ENCODE measurements at places on chromosomes 6 and 20. TPM values are rescaled to one million over a fixed set of nuclear protein-coding genes. Genes with fewer than 3 reads are reported as not detected.
A peak's percentile ranks its signal among the peaks of the same experiment; 100 is the strongest.

GRCh38 chr6:18213439-18213838, 50.9 kb downstream of the DEK start:
- DNase-seq: no peak

DNA sequence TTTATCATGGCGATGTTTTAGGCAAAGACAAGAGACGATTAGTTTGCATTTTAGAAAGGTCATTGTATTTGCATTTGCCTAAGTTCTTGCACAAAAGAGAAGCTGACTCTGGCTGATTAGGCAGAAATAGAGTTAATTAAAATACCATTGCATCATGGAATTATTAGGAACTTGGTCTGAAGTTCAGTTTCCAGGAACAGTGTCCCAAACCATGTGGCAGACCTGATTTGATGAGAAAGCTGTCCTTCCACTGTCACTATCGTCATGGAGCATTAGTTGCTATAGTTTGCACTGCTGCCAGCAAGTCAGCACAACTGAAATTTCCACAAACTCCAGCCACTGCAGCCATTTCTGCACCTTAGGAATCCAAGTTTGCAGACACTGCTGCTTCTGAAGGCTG, 24.3 kb upstream of the MCUR1 start:
- no peak for DNase-seq

DNA sequence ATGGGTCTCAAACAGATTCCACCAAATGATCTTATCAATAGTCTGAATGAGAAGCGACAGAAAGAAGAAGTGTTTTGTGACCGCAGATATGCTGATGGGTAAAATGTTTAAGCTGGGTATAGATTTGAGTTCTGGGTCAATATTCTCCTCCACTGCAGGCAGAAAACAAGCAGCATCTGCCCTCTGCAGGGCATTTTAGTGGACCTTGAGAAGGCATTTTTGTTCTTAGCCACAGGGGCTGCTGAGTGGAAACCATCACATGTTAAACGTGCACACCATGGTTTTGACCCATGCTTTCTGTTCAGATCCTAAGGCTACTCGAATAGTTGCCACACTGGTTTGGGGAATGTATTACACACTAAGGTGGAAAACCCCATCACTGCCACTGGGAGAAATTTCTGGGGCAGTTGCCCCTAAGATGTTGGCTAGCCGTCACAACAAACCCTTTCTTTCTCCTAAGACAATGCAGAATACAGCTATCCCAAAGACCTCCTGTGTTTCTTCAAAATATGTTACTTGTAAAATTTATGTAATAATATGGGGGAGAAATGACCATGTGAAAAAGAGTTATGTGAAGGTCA, 5.5 kb downstream of the POU3F2 start:
- peak; percentile 73 for DNase-seq

GRCh38 chr6:108654465-108655106, 93.9 kb downstream of the FOXO3 start:
- no peak for DNase-seq

GRCh38 chr6:72580281-72580940, 41.5 kb upstream of the KCNQ5 start:
- peak; percentile 71 for DNase-seq

BMP6 gene
- total RNA-seq: 0.72 TPM

BANF2 gene
- not detected for total RNA-seq

GRCh38 chr20:37379967-37380828, 34.3 kb downstream of the SRC start:
- DNase-seq: peak; percentile 80

GRCh38 chr20:8661229-8661952, 407.5 kb upstream of the PLCB4 start:
- DNase-seq: no peak

DNA sequence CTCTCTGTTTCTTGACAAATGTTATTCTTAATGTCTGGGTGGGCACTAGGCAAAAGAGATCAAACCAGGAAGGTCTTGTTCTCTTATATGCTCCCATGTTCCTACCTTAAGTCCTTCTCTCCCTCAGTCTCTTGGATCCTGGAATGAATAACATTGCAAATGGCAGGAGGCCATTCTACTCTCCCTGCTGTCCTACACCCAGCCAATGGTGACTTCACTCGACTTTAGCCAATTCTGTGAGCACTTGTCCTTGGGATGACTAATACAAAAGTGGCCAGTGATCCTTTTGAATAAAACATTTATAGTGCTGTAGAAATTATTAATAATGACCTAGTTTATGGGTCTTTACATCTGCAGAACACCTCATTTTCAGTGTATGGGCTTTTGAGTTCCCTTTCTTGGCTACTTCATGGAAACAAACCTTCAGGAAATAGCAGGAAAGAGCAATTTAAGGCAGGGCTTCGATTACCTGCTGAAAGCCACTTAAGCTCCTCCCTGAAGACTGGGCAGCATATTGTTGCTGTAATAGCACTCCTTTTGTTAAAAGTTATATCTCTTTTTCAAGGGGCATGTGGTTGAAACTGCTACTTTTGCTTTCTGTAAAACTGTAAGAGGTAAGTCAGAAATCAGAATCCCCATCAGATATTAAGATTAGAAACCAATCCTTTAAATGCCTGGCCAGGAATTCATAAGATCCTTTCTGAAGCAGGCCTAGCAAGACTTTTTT, 10.5 kb downstream of the OTOR start:
- peak; percentile 17 for DNase-seq

PTK7 gene
- 190 TPM for total RNA-seq

KHDC1L gene
- 0.72 TPM for total RNA-seq

GRCh38 chr6:32151863-32152768, at the start of gene PRRT1:
TSS of gene PRRT1 (minus strand) at chr6:32151939. CDS start at chr6:32151827, 112 bp downstream.
- peak; percentile 86 for DNase-seq

GRCh38 chr6:150334790-150335783, 33.7 kb upstream of the IYD start:
- no peak for DNase-seq

- no peak for DNase-seq
These were observed 20.8 kb downstream of the GFOD1 start for GRCh38 chr6:13466304-13467215.

EPHA7 gene
- total RNA-seq: not detected

DNA sequence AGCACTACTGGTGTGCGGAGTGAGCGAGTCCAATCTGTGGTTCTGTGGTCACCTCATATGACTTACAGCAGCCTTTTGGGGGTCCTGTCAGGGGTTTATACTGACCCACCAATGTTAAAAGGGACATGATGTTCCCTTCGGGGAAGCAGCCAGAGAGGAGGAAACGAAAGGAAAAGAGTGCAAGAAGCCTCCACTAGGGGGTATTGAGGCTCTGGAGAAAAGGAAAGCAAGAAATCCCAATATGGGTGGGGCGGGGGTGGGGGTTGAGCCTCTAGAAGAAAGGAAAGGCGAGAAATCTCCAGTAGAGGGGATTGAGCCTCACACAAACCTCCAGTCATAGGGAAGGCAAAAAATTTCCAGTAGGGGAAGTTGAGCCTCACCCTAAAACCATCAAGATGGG, 249.3 kb upstream of the ECI2 start:
- DNase-seq: no peak

- DNase-seq: no peak
These were observed 4.1 kb downstream of the PLCB4 start for GRCh38 chr20:9072861-9073500.

DNA sequence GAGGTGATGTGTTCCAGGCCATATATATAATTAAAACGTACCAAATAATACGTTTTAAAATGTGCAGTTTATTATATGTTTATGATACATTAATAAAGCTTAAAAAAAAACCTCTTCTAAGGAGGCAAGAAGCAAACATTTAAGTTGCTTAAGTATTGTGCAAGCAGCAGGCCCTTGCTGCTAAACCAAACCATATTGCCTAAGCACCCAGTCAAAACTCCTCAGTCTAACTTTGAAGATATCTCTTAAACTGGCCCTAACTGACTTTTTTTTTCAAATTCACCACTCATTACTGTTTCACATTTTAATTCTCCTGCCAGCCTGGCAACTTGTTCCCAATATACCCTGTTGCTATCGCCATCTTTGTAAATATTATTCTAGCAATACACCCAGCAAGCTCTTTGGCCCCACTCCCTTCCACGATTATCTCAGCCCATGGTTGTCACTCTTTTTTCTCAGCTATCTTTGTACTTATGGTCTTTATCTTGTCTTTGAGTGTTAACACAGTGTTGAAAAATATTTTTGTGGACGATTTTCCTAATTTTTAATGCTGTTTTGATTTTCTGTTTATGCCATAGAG, 60.9 kb downstream of the C6orf58 start:
- no peak for DNase-seq

DNA sequence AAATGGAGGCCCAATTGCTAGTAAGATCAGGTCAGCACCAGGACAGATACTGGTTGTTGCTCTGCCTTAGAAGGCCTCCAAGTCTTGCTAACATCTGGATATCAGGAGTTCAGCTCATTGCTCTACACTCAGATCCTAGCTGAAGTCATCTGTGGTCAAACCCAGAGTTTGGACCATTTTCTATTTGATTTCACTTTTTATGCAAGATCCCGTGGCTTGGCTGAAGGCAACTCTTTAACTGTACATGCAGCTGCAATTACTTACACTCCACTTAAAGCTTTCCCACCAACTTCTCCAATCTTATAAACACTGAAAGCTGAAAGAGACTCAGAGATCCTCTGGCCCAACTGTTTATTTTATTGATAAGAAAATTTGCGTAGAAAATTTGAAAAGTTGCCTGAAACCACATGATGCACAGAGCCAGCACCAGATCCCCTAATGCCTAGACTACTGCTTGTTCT, 2.7 kb downstream of the SLC17A2 start:
- peak; percentile 18 for DNase-seq

ETV7 gene
- total RNA-seq: 3.5 TPM

- DNase-seq: no peak
These were observed 13.1 kb upstream of the ZSCAN9 start for GRCh38 chr6:28211840-28212509.

DNA sequence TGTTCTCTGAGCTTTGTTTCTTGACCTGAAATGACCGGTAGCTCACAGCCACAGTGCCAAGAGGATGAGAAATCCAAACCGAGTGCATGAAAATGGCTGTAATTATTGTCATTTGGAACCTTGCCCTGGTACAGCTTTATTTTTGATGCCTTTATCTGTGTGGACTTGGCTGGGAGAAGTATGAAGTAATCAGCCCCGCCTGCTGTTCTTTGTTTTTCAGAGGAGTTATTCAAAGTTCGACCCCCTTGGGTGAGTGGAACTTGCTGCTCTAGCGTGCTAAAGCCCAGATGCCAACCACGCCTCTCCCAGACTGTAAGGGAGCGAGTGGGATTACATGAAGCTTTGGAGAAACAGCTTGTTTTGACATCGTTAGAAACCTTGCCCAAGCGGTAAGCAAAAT, 48.3 kb downstream of the ECT2L start:
- DNase-seq: no peak

TBX18 gene
- 64.1 TPM for total RNA-seq

DNA sequence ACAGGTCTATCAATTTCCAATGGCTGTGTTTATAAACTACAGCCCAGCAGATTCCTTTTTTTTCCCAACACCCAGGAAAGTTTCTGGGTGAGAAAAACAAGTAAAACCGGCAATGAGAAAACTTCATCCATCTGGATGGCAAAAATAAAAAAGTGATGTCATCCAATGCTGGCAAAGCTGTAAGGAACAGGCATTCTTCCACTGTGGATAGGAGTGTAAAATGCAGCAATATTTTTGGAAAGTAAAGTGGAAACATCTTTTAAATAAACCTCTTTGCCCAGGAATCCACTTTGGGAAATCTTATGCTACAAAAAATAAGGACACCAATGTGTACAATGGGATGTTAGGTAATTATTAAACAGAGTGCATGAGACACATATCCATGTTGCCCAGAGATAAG, 102.1 kb upstream of the NT5E start:
- no peak for DNase-seq

LSM2 gene
- total RNA-seq: 18.3 TPM

- no peak for DNase-seq
These were observed 8.7 kb downstream of the TOX2 start for GRCh38 chr20:43923322-43923721.

BFSP1 gene
- 1.8 TPM for total RNA-seq

OR2H1 gene
- not detected for total RNA-seq

GRCh38 chr6:31851485-31851832, 11.2 kb downstream of the NEU1 start:
- peak; percentile 82 for DNase-seq

GRCh38 chr20:9515214-9515585, 810 bp downstream of the LAMP5 start:
- DNase-seq: no peak

RAB23 gene
- total RNA-seq: 74.0 TPM

- DNase-seq: peak; percentile 71
These were observed 25.9 kb downstream of the PYGB start for GRCh38 chr20:25273541-25274358.

DNA sequence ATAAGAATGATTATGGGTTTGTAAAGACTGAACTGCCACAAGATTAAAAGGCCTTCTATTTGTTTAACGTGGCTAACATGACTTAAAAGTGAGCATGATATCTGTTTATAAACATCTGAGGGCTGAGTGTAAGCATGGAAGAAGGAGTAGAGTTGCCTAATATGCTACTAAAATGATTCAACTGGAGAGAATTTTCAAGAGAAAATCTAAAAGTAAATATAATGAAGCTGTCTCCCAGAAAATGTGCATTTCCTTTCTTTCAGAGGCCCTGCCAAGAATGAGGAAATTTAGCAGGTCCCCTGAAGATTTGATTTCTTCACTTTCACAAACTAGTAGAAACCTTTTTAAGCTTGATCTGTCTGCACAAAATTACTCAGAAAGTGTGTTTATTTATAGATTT, 4.2 kb upstream of the EYA4 start:
- DNase-seq: no peak

HMGCLL1 gene
- 0.36 TPM for total RNA-seq

DNA sequence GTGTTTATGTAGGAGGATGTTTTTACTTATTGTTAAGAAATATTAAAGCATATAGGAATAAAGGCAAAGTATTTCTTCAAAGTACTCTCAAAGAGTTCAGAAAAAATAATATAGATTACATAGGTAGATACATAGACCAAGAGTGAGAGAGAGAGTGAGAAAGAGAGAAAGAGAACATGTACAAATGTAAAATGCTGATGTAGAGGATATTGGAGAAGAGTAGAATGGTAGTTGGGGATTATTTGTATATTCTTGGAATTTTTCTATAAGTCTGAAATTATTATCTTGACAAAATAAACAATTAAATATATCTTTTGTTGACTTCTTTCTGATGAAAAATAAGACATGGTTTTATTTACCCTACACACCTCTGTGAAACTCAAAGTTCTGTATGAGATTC, 29.2 kb downstream of the C6orf141 start:
- no peak for DNase-seq

GJA10 gene
- total RNA-seq: not detected

- DNase-seq: no peak
These were observed 18.9 kb downstream of the MKKS start for GRCh38 chr20:10415013-10415650.

GRCh38 chr6:125201961-125202729, 48.6 kb downstream of the TPD52L1 start:
- peak; percentile 68 for DNase-seq

DNA sequence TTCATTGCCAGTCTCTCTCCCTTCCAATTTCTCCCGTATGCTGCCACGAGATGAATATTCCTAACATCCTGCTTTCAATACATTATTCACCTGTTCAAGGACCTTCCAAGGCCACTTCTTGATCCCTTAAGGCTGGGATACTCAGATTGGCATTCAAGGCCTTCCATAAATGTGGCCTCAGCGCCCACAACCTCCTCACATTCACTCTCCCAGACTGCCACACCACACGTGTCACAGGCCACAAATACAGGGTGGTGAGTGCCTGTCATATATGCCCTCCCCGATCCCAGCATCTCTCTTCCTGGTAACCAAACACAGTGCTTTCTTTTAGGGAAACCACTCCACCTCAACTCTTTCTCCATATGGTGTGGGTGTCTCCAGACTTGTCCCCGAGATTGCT, 55.5 kb downstream of the TTI1 start:
- DNase-seq: no peak

- DNase-seq: no peak
These were observed 9.9 kb downstream of the STX16 start for GRCh38 chr20:58660855-58661597.

NMBR gene
- total RNA-seq: not detected

Measured in osteoblast (primary cell).